Activated naive CD8-positive, alpha-beta T cell treated with anti-CD3 and anti-CD28 coated beads, Interleukin-2, amount 10 ng/mL, durations not matched to agents 7 days and 5 days (primary cell): ENCODE measurements at places on chromosomes 13 and 19. TPM values are rescaled to one million over a fixed set of nuclear protein-coding genes. Genes with fewer than 3 reads are reported as not detected.
A peak's percentile ranks its signal among the peaks of the same experiment; 100 is the strongest.

Gene SIRT2
- 46.6 TPM for total RNA-seq

DNA sequence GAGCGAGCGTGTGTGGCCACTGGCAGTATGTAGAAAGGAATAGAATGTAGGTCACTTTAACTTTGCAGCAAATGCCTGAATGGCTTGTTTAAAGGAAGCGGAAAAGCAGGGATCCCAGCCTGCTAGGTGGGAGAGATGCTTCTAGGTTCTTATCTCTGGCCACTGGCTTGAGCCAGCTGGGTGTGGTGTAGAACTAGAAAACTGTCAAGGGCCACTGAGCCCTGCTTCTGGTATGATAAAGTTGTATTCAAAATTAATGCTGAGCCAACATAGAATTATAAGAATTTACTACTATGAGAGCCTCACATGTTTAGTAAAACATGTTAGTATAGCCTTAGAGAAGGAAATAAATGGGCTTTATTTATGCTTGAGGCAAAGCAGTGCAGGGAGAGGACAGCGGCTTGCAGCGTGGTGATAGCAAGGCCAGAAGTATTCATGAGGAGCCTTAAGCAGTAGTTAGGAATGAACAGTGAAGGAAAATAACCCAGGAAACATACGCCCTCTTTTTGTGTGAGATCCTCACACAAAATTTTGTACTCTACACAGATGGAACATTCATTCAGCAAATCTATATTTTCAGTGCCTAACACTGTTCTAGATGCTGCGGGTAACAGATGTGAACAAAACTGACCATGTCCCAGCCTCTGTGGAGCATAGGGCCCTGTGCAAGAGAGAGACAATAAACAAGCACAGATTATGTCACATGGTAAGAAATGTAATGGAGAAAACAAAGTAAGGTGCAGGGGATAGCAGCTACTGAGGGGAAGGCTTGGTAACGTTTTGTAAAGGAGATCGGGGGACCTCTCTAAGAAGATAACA, 863.2 kb downstream of the DIAPH3 start:
- H3K4me1 ChIP-seq = no peaks in the 10 kb centered on the region
- no peak for DNase-seq
- H3K36me3 ChIP-seq = no peaks in the 10 kb centered on the region
- peaks cover 2% of the 10 kb centered on the region for H3K27me3 ChIP-seq
- no peak overlapping the region for H3K4me3 ChIP-seq
- no peak overlapping the region for H3K27ac ChIP-seq

Gene KCNK6
- total RNA-seq = 12.9 TPM

Gene SOX1
- total RNA-seq = not detected

DNA sequence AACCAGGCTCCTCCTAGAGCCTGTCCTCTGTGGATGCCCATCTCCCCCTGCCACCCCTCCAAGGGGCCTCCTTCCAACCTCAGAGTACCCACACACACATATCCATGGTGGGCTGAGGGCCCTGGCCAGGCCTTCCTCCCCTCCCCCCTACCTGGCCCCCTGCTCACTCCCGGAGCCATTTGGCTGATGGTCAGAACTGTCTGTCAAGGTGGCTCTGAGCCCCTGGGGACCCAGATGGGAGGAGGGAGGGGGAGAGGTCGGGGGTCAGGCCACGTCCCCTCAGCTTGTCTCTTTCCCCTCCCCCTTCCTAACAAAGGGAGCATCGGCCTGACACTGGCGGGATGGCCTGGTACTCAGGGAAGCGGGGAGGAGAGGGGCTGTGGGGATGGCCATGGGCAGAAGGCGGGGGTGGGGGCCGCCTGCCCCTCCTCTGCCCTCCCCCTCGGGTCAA, 18.7 kb upstream of the POU2F2 start:
- no peak overlapping the region for H3K4me3 ChIP-seq
- H3K27me3 ChIP-seq = peaks cover 9% of the 10 kb centered on the region
- no peak overlapping the region for H3K27ac ChIP-seq
- H3K4me1 ChIP-seq = peaks cover 36% of the 10 kb centered on the region
- DNase-seq = no peak

GRCh38 chr19:1863328-1863637, at the start of gene KLF16:
Gene KLF16, minus strand, starts transcription at chr19:1863579. Its CDS starts 82 bp downstream, at chr19:1863497.
- DNase-seq = no peak
- H3K27me3 ChIP-seq = no peaks in the 10 kb centered on the region
- H3K4me1 ChIP-seq = peaks cover 15% of the 10 kb centered on the region
- peak within 1 kb of the TSS; percentile 93 for H3K27ac ChIP-seq
- no peaks in the 10 kb centered on the region for H3K36me3 ChIP-seq

DNA sequence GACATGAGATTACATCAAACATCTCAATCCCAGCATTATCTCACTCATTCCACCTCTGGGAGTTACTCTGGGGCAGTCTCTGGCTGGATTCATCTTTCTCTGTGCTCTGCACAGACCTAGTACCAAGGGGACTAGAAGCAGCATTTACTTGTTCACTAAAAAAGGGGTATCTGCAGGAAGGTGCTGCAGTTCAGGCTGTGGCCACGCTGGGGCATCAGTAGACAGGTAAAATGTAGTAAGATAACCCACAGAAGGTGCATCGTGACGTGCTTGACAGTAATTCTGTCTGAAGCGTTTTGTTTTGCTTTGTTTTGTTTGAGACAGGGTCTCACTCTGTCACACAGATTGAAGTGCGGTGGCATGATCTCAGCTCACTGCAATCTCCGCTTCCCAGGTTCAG, 29.3 kb downstream of the ZNF564 start:
- no peak for DNase-seq
- no peaks in the 10 kb centered on the region for H3K27me3 ChIP-seq
- H3K27ac ChIP-seq = no peak overlapping the region
- H3K36me3 ChIP-seq = peaks cover 55% of the 10 kb centered on the region
- H3K4me1 ChIP-seq = no peaks in the 10 kb centered on the region

Gene PSG2
- not detected for total RNA-seq

GRCh38 chr13:78660495-78660857, 1.5 kb upstream of the OBI1 start:
- H3K27ac ChIP-seq = peak overlapping the region; percentile 97
- peaks cover 6% of the 10 kb centered on the region for H3K36me3 ChIP-seq
- DNase-seq = no peak
- H3K4me3 ChIP-seq = peak overlapping the region; percentile 99

- DNase-seq = no peak
- no peak overlapping the region for H3K27ac ChIP-seq
- H3K27me3 ChIP-seq = peaks cover 31% of the 10 kb centered on the region
- no peaks in the 10 kb centered on the region for H3K36me3 ChIP-seq
- H3K4me3 ChIP-seq = no peak overlapping the region
These were observed 172.4 kb downstream of the SLC7A1 start for GRCh38 chr13:29423050-29423449.

DNA sequence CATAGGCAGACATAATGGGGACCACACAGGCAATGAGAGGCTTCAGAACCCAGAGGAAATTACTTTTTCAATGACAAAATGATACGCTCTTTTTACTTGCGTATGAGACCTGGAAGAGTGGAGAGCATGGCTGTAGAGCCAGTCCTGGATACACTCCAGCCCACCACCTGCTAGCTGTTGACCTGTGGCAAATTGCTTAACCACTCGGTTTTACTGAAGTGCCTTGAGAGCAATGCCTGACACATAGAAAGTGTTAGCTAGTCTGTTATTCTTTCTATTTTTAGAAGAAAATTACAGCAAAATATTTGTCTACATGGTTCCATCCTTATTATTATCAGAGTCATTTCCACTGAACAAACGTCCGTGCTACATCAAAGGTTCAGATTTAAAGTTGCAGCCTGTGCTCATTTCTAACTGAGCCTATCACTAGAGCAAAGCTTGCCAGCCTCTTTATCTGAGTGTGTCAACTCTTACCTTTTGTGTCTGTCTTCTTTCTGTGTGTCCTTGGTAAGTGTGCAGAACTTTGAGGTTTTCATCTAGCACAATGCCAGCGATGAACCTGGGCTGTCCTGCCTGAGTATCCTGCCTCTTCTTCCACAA, 9.6 kb upstream of the GPR183 start:
- peaks cover 45% of the 10 kb centered on the region for H3K36me3 ChIP-seq
- H3K4me1 ChIP-seq = peaks cover 34% of the 10 kb centered on the region
- no peak for DNase-seq
- H3K27me3 ChIP-seq = no peaks in the 10 kb centered on the region
- H3K4me3 ChIP-seq = no peak overlapping the region
